NAMALWA (cell line): ENCODE measurements at places on chromosomes 6 and 20.

DNA sequence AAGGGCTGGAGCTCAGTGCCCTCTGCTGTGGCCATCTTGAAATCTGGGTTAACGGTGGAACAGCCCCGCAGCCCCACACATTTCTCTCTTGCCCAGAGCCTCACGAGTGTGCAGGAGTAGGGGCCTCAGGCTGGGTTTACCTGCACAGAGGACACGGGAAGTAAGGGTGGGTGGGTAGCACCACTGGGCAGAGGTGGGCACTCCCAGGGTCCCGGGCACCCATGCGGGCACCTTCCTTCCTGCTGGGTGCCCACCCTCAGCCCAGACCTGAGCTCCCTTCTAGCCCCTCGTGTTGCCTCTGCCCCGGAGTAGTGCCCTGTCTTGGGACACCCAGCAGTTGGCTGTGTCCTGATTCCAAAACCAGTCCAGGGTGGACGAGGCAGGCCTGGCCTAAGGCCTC, 11.2 kb downstream of the COL9A3 start:
- no peak for DNase-seq

DNA sequence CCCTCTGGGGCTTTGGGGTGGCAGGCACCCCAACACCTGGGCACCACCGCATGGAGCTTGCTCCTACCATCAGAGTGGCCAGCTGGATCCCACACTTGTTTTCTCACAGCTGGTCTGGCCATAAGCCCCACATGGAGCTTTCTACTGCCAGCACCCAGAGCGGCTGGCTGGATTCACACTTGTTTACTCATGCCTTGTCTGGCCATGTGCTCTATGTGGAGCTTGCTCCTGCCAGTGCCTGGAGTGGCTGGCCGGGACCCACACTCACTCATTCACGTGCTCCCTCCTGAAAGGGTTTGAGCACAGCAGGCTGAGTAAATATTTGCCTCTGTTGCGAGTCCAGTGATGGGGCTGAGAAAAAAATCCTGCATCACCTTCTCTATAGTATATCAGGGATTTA, 487.0 kb downstream of the CD109 start:
- no peak for DNase-seq

DNA sequence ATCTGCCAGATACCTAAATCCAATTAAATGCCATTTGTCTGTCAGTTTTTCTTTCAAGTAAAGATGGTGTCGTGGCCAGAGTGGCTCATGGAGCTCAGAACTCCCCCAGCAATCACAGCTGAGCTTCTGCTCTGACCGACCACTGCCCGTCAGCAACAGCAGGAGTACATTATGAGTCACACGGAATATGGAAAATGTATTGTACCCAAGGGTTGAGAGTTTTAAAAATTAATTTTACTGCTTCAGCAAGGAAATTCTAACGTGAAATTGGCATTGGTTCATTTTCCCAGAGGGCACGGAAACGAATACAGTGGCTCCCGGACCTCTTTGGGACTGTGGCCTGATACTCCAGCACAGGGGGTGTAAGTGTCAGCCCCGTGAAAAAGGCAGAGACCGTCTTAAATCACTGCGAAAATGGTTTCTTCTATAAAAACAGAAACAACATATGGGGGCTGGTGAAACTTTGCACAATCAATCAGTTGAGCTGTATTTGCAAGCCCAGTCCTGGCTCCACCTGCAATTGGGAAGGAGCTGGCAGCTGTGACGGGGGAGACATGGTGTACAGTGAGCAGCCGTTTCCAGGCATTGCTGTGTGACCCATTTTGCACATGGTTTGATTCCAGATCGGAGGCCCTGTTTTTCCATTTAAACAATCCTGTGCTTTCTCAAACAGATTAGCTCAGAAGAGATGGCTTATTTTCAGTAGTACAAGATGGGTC, 12.8 kb downstream of the NPEPL1 start:
- no peak for DNase-seq

- DNase-seq, result no peak
Observed at GRCh38 chr20:46690219-46691106, 1.2 kb upstream of the TP53RK start.

DNA sequence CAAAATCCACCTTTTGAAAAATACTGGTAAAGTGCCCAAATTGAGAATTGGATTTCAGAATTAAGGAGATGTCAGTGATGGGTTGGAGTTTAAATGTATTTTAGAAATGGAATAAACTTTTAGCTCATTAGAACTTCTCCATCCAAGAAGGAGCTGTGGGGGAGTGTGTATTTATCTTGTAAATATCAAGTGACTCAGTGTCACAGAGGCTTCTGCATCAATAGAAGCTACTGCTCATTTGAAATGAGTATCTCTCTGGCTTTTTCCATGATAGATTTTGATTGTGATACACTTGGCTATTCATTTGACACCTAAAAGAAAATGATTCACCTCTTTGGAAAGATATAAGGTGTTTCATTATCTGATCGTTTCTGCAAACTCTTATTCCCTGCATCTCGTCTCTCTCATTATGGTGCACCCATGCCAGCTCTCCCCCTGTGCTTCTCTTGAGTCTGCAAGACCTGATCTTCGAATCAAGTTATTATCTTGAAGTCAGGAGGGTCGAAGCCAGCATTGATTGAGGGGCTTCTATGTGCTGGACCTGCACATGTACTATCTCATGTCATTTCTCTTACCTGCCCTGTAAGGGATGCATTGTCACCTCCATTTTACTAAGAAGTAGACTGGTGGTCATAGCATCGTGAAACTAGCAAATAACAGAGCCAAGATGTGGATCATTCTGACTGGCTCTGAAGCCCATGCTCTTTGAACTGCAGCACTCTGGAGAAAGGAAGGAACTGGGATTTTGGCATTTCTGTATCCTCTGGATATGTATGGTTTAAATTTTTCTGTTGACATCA, 30.1 kb downstream of the VAPB start:
- DNase-seq, result no peak

- DNase-seq, result no peak
Observed at GRCh38 chr6:84766799-84767525, 2.6 kb upstream of the TBX18 start.

GRCh38 chr20:21613512-21613911, 92.0 kb upstream of the PAX1 start:
- DNase-seq, result no peak

DNA sequence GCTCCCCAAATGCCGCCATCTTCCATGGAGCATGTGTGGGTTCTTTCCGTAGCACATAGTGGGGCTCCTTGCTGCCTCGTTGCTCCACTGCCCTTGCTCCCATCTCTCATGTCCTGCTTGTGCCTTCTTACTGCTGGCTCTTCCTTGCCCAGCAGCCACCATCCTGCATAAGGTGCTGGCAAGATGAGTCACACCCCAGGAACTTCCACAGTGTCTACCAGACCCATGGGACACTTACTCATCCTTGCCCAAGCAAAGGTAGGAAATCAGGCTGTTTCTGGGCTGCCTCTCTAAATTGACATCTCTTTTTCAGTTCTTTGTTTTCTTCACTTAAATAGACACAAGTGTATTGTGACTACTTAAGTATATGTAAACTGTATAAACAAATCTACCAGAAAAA, 39.4 kb upstream of the RGS17 start:
- no peak for DNase-seq

GRCh38 chr6:130674604-130675003, 152.6 kb upstream of the SMLR1 start:
- no peak for DNase-seq

GRCh38 chr6:32689531-32690501, 23.4 kb upstream of the HLA-DQB1 start:
- DNase-seq, result peak; percentile 72

- no peak for DNase-seq
Observed at GRCh38 chr6:20577173-20577688, 43.0 kb downstream of the CDKAL1 start.

- DNase-seq, result no peak
Observed at GRCh38 chr6:40966860-40967259, 72.2 kb downstream of the UNC5CL start.

DNA sequence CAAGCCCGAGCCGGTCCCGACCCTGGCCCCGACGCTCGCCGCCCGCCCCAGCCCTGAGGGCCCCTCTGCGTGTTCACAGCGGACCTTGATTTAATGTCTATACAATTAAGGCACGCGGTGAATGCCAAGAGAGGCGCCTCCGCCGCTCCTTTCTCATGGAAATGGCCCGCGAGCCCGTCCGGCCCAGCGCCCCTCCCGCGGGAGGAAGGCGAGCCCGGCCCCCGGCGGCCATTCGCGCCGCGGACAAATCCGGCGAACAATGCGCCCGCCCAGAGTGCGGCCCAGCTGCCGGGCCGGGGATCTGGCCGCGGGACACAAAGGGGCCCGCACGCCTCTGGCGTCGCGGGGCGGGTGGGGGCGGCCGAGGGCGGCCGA, 37.5 kb downstream of the YTHDF1 start:
- no peak for DNase-seq

DNA sequence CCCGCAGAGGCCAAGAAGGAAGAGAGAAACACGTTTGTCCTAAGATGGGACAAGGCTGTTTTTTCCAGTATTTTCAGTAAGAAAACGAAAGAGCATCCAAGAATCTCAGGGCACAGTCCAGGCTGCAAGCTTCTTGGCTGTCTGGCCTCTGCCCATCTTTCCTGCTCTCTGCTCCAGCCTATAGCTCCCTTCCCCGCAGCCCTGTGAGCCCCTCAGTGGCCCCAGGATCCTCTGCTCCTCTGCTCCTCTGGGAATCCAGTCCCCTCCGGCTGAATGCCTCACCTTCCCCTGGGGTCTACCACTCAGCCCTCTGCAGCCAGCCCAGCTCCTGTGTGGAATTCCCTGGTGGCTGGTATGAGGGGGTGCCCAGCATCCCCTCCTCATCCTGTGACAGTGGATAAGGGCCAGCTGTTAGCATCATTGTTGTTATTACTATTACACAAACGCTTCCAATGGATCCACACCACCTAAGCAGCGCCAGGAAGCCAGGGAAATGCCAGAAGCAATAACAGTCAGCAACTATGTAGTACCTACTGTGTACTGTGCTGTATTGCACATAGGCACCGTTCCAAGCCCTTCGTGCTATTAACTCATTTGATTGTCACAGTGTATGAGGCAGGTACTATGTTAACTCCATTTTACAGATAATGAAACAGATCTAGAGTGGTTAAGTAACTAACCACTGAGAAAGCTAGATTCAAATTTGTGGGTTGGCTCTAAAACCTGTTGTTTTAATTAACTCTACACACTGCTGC, 60.3 kb upstream of the PTPN1 start:
- no peak for DNase-seq

DNA sequence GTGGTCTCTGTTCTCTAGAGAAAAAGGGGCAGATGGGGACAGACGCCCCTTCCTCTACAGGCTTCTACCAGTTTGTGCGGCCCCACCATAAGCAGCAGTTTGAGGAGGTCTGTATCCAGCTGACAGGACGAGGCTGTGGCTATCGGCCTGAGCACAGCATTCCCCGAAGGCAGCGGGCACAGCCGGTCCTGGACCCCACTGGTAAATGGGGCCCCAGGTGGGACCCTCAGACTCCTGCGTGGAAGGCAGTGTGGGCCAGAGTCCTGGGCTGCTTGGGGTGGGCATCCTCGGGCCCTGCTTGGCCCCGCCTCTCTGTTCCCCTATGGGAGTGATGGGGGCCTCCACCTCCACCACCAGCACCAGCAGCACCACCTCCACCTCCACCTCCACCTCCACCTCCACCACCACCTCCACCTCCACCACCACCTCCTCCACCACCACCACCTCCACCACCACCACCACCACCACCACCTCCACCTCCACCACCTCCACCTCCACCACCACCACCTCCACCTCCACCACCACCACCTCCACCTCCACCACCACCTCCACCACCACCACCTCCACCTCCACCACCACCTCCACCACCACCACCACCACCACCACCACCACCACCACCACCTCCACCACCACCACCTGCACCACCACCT, 3.2 kb upstream of the TNFRSF6B start:
- no peak for DNase-seq

- DNase-seq, result no peak
Observed at GRCh38 chr6:77686931-77687330, 34.1 kb downstream of the MEI4 start.

DNA sequence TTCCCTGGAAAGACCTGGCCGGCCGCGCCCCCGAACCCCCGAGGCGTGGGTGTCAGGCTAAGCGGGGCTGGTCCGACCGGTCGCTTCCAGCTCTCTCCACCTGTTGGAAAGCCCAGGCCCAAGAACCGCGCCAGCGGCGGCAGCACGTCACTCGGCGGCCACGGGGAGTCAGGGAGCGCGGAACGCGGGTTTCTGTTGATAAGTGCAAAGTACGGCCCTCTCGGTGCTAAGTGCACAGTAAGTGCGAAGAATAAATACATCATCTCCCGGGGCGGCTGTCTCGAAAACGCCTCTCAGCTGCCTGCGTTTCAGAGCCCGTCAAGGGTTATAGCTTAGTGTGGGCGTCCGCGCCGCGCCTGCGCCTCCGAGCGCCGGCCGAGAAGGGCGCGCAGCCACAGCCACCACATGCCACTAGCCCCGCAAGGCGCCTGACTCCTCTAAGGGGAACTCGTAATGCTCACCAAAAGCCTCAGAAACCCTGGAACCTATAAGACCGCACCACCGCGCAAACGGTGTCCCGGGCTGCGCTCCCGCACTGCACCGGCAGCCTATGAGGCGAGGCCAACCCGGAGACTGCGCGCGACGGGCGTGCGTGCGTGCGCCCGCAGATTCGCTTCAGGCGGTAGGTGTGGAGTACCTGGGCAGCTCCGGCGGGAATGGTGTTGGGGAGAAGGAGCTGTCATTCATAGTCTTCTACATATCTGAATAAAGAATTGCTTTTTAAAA, 9.2 kb upstream of the TBX18 start:
- no peak for DNase-seq

- DNase-seq, result no peak
Observed at GRCh38 chr6:4371207-4371921, 236.0 kb upstream of the ECI2 start.

GRCh38 chr6:122877302-122877701, 88.2 kb downstream of the SMPDL3A start:
- DNase-seq, result no peak

- no peak for DNase-seq
Observed at GRCh38 chr6:93177918-93178317, 241.4 kb downstream of the EPHA7 start.

DNA sequence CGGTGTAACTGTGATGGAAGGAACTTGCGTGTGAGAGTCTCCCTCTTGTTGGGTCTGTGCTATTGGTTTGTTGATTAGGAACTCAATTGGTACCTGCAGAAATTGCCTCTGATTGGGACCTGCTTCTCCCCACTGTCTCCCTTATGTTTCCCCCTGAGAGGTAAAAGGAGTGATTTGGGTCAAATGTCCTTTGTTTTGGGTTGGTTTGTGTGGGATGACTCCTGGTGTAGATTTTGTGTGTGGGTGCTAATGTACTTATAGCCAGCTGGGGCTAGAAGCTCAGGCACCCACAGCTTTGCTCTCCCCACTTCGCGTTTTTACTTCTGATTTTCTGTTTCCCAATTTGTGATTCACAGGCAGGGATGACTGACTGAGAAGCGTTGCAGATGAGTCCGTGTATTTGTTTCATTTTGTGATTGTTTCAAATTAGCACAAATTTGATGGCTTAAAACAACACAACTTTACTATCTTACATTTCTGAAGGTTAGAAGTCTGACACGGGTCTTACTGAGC, 79.1 kb downstream of the UTRN start:
- DNase-seq, result no peak
